GM12878 (cell line): ENCODE measurements at places on chromosomes 5 and 9.
A peak's percentile ranks its signal among the peaks of the same experiment; 100 is the strongest.

DNA sequence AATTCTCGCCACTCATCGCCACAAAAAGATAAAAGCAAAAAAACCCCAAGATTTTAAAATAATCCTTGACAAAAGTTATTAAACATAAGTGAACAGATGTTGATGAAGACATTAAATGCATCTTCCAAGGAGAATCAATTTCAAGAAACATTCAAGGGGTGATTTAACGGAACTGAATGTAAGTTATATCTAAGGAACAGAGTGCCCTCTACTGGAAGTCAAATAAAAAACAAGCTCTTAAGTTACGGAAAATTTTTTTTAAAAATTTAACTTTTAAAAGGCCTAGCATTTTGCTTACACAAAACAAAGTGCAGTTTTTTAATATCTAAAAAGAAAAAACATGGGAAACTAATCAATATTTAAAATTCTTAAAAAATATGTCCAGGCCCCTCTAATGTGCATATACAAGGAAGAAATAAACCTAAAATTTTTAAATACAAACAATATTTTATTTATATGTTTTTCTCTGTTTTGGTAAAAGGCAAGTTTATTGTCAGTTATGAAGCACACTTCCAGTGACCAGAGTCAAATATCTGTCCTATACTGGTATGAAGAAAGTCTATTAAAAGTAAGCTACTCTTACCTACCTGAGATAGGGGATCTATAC lies 28.0 kb downstream of the TEX10 start:
- H3K27ac ChIP-seq: no peak overlapping the region
- H3K36me3 ChIP-seq: no peaks in the 10 kb centered on the region; the same call in 1 of the 2 replicates
- no peaks in the 10 kb centered on the region for H3K4me1 ChIP-seq
- H3K4me3 ChIP-seq: no peak overlapping the region

DNA sequence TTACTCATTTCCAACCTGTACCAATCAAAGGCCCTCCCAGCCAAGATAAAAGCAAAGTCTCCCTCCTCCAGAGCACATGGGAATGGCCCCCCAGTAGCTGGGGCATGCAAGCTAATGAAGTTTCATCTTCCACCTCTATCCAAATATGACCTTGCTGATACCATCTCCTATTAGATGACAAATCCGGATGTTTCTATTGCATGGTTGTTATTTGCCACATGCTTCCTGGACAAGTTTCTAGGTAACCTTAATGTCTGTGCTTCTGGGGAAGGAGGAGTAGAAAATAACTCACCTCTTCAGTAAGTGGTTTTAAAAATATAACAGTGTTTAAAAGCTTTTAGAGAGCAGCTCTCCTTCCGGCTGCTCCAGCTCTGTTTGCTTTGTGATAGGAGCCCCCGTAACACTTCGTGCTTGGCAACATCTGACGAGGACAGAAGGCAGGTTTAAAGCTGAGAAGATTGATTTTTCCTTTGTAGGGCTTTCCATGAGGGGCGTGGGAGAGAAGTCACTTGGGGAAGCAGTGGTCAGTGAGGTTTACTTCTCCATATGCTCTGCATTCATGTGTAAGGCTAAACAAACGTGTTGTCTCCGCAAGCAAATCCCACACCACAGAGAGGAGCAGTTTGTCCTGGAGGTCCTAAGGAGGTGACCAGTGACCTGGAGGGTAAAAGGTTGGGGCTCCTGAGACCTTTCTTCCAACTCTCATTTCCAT lies 40.3 kb upstream of the GLRX start:
- peaks cover 23% of the 10 kb centered on the region for H3K4me1 ChIP-seq
- no peaks in the 10 kb centered on the region for H3K27me3 ChIP-seq
- H3K27ac ChIP-seq: no peak overlapping the region
- DNase-seq: no peak
- H3K4me3 ChIP-seq: no peak overlapping the region

GRCh38 chr9:106911951-106912350 lies 49.0 kb downstream of the ZNF462 start:
- no peaks in the 10 kb centered on the region for H3K27me3 ChIP-seq
- DNase-seq: no peak
- no peak overlapping the region for H3K27ac ChIP-seq
- no peaks in the 10 kb centered on the region for H3K36me3 ChIP-seq
- H3K4me1 ChIP-seq: no peaks in the 10 kb centered on the region

GRCh38 chr9:133202688-133203453 lies 6.2 kb downstream of the OBP2B start:
- DNase-seq: no peak
- no peaks in the 10 kb centered on the region for H3K27me3 ChIP-seq

GRCh38 chr9:84953252-84953773 lies 283.8 kb downstream of the NTRK2 start:
- H3K4me1 ChIP-seq: no peaks in the 10 kb centered on the region
- no peak overlapping the region for H3K27ac ChIP-seq
- H3K4me3 ChIP-seq: no peak overlapping the region
- H3K36me3 ChIP-seq: no peaks in the 10 kb centered on the region
- H3K27me3 ChIP-seq: no peaks in the 10 kb centered on the region
- no peak for DNase-seq

- no peak overlapping the region for H3K27ac ChIP-seq
- H3K27me3 ChIP-seq: no peaks in the 10 kb centered on the region
- DNase-seq: no peak
- H3K4me1 ChIP-seq: no peaks in the 10 kb centered on the region
- H3K36me3 ChIP-seq: no peaks in the 10 kb centered on the region
- H3K4me3 ChIP-seq: no peak overlapping the region
Measured at GRCh38 chr5:74570250-74570649, 70.3 kb downstream of the ENC1 start.

- no peaks in the 10 kb centered on the region for H3K27me3 ChIP-seq
- H3K4me1 ChIP-seq: peaks cover 5% of the 10 kb centered on the region; the same call in 1 of the 2 replicates
- H3K27ac ChIP-seq: no peak overlapping the region
- DNase-seq: no peak
Measured at GRCh38 chr5:40226906-40227305, 452.8 kb upstream of the PTGER4 start.

DNA sequence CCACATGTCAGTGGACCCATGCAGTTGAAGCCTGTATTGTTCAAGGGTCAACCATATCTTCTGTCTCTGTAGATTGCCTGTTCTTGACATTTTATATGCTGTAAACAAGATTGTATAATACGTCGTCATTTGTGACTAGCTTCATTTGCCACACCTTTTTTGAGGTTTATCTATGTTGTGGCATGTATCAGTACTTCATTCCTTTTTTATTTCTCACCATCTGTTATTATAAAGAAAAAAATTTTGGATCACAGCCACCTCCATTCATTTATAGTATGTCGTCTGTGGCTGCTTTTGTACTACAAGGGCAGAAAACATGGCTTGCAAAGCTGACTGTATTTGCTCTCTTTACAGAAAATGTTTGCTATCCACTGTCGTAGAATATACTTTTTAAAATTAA lies 72.4 kb downstream of the TEK start:
- H3K4me3 ChIP-seq: no peak overlapping the region
- H3K27me3 ChIP-seq: no peaks in the 10 kb centered on the region
- H3K4me1 ChIP-seq: no peaks in the 10 kb centered on the region
- no peak for DNase-seq
- no peaks in the 10 kb centered on the region for H3K36me3 ChIP-seq

GRCh38 chr5:115179394-115180164 lies 9.9 kb upstream of the TRIM36 start:
- DNase-seq: no peak
- peaks cover 30% of the 10 kb centered on the region for H3K27me3 ChIP-seq
- no peaks in the 10 kb centered on the region for H3K36me3 ChIP-seq
- no peak overlapping the region for H3K27ac ChIP-seq
- H3K4me1 ChIP-seq: no peaks in the 10 kb centered on the region
- peak overlapping the region; percentile 70 for H3K4me3 ChIP-seq

- H3K27ac ChIP-seq: no peak overlapping the region
- DNase-seq: no peak
- no peaks in the 10 kb centered on the region; the same call in 1 of the 2 replicates for H3K27me3 ChIP-seq
- H3K4me3 ChIP-seq: no peak overlapping the region
- H3K36me3 ChIP-seq: no peaks in the 10 kb centered on the region
Measured at GRCh38 chr9:90107726-90108655, 503.2 kb downstream of the GADD45G start.

- no peaks in the 10 kb centered on the region for H3K27me3 ChIP-seq
- no peak for DNase-seq
- H3K36me3 ChIP-seq: peaks cover 11% of the 10 kb centered on the region
- no peak overlapping the region for H3K27ac ChIP-seq
- H3K4me3 ChIP-seq: no peak overlapping the region
Measured at GRCh38 chr5:177529247-177530203, 12.8 kb upstream of the DDX41 start.

- H3K36me3 ChIP-seq: no peaks in the 10 kb centered on the region
- no peaks in the 10 kb centered on the region for H3K27me3 ChIP-seq
- no peak overlapping the region for H3K27ac ChIP-seq
- DNase-seq: no peak
Measured at GRCh38 chr5:109305352-109305751, 104.4 kb downstream of the PJA2 start.

DNA sequence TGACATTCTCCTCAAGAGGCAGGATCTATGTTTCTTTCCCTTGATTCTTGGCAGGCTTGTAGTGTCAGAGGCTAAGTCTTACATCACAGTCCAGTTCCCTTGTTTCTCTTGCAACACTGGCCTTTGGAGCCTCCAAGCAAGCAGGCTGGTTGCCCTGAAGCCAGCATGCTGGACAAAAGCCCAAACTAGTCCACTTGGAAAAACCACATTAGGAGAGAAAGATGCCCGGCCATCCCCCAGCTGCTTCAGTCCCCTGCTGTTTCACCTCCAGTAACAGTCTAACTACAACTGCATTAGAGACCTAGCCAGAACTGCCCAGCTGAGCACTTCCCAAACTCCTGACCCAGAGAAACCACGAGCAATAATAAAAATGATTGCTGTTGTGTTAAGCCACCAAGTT lies 87.6 kb downstream of the ADAMTS6 start:
- H3K4me1 ChIP-seq: no peaks in the 10 kb centered on the region
- no peak overlapping the region for H3K27ac ChIP-seq
- H3K36me3 ChIP-seq: no peaks in the 10 kb centered on the region
- H3K27me3 ChIP-seq: no peaks in the 10 kb centered on the region
- H3K4me3 ChIP-seq: no peak overlapping the region
- no peak for DNase-seq

DNA sequence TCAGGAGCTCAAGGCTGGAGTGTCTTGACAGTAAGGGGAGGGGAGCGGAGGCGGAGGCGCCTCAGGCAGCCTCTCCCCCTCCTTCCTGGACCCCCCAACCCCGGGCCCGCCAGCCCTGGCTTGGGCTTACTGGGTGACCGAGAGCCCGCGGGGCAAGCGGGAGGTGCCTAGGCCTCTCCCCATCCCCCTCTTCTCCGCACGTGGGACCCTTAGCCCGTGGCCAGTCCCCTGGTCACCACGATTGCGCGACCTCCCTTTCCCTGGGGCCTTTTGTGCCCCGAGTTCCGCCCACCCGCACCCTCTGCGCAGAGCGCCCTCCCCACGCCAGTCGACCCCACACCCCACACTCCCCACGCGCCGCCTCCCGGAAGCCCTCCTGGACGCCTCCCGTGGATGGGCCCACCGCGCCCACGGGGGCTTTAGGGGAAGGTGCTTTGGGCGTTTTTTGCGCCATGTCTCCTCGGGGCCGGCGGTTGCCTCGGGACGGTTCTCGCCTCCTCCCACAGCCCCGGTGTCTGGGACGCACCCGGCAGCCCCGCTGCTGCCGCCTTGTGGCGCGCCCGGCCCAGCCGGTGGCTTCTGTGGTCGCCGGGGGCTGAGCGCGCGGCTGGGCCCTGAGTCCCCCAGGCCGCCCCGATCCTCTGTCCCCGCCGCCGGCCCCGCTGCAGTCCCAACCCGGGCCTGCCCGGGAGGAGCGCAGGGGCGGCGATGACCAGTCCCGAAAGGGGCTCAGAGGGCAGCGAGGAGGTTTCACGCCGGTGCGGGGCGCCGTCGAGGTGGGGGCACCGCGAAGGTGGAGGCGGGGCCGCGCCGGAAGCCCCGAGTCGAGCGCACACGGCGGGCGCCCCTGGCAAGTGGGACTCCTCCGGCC lies 3.2 kb downstream of the TOR4A start:
- H3K27ac ChIP-seq: no peak overlapping the region
- no peaks in the 10 kb centered on the region for H3K27me3 ChIP-seq
- no peak overlapping the region for H3K4me3 ChIP-seq
- no peaks in the 10 kb centered on the region; the same call in 1 of the 2 replicates for H3K36me3 ChIP-seq
- DNase-seq: no peak

DNA sequence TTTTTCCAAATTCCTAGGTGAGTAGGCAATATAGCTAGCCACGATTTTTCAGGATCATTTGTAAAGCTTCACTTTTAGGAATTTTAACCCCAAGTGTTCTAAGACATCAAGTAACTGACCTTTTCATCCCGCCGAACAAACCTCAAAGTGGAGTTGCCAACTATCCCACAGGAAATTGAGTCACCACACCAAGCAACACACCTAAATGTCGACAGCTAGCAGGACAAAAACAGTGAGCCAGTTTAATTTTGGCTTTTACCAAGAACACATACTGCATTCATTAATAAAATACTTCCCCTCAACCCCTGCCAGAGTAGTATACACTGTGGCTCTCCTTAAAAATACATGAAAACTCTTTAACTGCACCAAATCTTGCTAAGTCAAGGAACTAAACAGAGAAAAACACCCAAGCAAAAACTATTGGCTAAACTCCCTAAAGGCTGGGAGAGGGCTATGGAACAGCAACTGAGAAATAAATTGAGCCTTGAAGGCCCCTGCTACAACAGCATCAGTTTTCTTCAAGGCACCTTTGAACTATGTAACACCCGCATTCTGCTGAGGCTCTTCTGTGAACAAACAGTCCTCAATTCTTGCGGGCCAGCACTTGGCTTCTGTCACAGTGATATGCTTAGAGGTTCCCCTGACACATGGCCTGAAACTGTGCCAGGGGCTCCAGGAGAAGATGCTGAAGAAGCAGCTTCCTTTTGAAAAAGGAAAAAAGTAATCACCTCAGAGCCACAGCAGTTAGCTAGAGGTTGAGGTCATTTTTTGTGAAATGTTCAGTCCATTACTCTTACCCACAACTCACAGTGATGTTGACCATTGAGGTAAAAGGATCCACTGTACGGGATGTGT lies 459.6 kb downstream of the RAB3C start:
- peaks cover 7% of the 10 kb centered on the region for H3K27me3 ChIP-seq
- H3K4me3 ChIP-seq: no peak overlapping the region

- no peaks in the 10 kb centered on the region for H3K4me1 ChIP-seq
- H3K27me3 ChIP-seq: no peaks in the 10 kb centered on the region; the same call in 1 of the 2 replicates
- H3K36me3 ChIP-seq: no peaks in the 10 kb centered on the region
- no peak overlapping the region for H3K27ac ChIP-seq
Measured at GRCh38 chr5:174064171-174064570, 18.7 kb downstream of the NSG2 start.

GRCh38 chr5:44495280-44495679 lies 106.1 kb upstream of the FGF10 start:
- H3K4me3 ChIP-seq: no peak overlapping the region
- H3K27me3 ChIP-seq: no peaks in the 10 kb centered on the region
- no peak for DNase-seq

- H3K27me3 ChIP-seq: no peaks in the 10 kb centered on the region
- no peaks in the 10 kb centered on the region for H3K36me3 ChIP-seq
- H3K4me1 ChIP-seq: no peaks in the 10 kb centered on the region
Measured at GRCh38 chr5:2910401-2911175, 159.1 kb upstream of the IRX2 start.

- no peaks in the 10 kb centered on the region for H3K4me1 ChIP-seq
- H3K36me3 ChIP-seq: no peaks in the 10 kb centered on the region
- H3K27me3 ChIP-seq: no peaks in the 10 kb centered on the region
- DNase-seq: no peak
- no peak overlapping the region for H3K4me3 ChIP-seq
Measured at GRCh38 chr5:137051161-137051560, 448.0 kb downstream of the SPOCK1 start.

GRCh38 chr9:128101231-128101661 lies 26.3 kb downstream of the PTGES2 start:
- DNase-seq: no peak
- H3K27me3 ChIP-seq: no peaks in the 10 kb centered on the region
- no peak overlapping the region for H3K4me3 ChIP-seq

GRCh38 chr5:123610665-123611405 lies 98.9 kb downstream of the CSNK1G3 start:
- peak; percentile 17 for DNase-seq
- peaks cover under 1% of the 10 kb centered on the region; the same call in 1 of the 2 replicates for H3K4me1 ChIP-seq
- H3K36me3 ChIP-seq: peaks cover 11% of the 10 kb centered on the region
- no peak overlapping the region for H3K27ac ChIP-seq
- H3K4me3 ChIP-seq: no peak overlapping the region
